ENCODE measurements at places on chromosomes 4 and X. TPM values are rescaled to one million over a fixed set of nuclear protein-coding genes. Genes with fewer than 3 reads are reported as not detected.

DNA sequence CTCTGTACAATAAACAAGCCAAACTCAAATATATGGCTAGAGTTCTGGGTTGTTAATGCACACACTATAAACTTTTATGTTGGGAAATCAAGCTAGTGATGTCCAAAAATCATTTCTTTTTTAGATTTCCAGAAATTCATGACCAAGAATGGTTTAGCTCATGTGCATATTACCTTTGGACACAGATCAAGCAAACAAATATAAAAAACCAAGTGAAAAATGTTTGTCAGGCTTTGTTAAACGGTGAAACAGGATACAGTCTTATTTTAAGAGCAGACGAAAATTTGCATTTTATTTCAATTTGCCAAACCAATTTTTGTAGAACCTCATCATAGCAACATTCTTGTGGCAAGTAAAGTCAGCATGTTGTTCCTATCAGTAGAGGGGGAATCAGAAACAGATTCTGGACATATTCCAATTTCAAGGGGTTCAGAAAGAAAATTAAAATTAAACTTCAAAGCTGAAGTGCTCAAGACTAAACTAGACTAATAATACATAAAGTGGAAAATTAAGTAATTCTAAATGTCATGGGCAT is 413.6 kb downstream of the TRIML1 start:
- no peak overlapping the region for H3K4me3 ChIP-seq
- no peaks in the 10 kb centered on the region for H3K36me3 ChIP-seq
- H3K27ac ChIP-seq, result no peak overlapping the region

- no peak overlapping the region for H3K27ac ChIP-seq
- no peak for DNase-seq
- H3K4me1 ChIP-seq, result no peaks in the 10 kb centered on the region
- no peak overlapping the region for H3K4me3 ChIP-seq
- H3K36me3 ChIP-seq, result no peaks in the 10 kb centered on the region
- H3K27me3 ChIP-seq, result no peaks in the 10 kb centered on the region
These were observed 324.6 kb upstream of the MAGEB2 start for GRCh38 chrX:29890646-29891200.

DNA sequence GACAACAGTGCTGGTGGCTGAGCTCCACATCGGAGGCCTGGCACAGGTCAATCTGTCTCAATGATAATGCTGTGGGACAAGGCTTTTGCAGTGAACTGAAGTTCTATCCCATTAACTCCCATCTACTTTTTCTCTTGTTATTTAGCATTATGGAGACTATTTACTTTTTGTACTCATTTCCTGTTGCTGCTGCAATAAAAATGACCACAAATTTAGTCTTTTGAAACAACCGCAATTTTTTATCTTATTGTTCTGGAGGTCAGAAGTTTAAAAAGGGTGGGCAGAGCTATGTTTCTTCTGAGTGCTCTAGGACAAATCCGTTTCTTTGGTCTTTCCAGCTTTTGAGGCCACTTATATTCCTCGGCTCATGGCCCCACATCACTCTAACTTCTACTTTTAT is 111.0 kb upstream of the PITX2 start:
- H3K4me3 ChIP-seq, result no peak overlapping the region
- H3K4me1 ChIP-seq, result no peaks in the 10 kb centered on the region
- H3K36me3 ChIP-seq, result no peaks in the 10 kb centered on the region
- no peaks in the 10 kb centered on the region for H3K27me3 ChIP-seq
- no peak overlapping the region for H3K27ac ChIP-seq

DNA sequence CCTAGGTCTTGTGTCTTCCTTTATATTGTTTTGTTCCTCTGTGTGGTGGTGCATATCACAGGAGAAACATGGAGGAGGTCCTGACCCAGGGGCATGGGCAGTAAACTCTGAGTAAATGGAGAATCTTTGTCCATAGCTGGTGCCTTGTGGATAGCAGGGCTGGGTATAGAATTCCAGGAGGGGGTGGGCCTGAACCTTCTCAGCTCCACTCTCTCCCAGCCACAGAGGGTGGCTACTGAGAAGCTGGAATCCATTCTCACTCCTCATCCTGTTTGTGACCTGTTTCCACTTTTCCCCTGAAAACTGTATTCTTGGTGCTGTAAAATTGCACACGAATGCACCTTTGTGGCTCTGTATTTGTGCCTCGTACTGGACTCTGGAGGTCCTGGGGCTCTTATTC is 47.7 kb upstream of the ADRA2C start:
- H3K4me1 ChIP-seq, result no peaks in the 10 kb centered on the region
- no peak for DNase-seq
- no peaks in the 10 kb centered on the region for H3K27me3 ChIP-seq

Gene CXCL8
- 0.52 TPM for total RNA-seq

All from CD4-positive, CD25-positive, alpha-beta regulatory T cell (primary cell).